ENCODE measurements at places on chromosomes 5 and 9.

- no peak for DNase-seq
These were observed 143.7 kb downstream of the ELAVL2 start for GRCh38 chr9:23682352-23682751.

GRCh38 chr5:36948650-36949049 is 72.1 kb downstream of the NIPBL start:
- no peak for DNase-seq

DNA sequence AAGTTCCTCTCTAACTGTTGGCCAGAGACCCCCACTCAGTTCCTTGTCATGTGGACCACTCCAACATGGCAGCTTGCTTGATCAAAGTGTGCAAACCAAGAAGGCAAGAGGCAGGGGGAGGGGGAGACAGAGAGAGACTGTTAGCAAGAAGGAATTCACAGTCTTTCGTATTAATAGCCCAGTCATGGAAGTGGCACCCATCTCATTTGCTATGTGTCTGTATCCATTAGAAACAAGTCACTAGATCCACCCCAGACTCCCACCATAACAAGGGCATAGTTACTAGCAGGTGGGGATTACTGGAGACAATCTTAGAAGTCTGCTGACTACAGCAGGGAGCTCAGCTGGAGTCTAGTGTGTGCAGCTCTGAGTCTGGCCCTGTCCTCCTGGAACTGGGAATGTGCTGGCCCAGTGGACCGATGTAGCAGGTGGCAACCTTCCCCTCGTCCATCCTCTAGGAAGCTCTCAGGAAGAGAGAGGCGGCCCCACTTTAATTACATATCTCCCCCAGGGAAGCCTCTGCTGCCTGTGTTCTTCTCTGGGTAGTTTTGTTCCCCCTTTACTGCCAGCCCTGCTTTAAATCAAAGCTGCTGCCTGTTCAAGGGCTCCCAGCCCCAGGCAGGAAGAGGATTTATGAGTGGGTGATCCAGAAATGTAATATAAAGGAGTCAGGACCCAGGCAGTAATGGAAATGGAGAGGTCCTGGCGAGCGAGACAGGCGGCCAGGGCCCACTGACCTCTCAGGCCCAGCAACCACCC is 47.8 kb upstream of the ALDH1B1 start:
- DNase-seq: no peak

- DNase-seq: no peak
These were observed 19.6 kb downstream of the BAAT start for GRCh38 chr9:101365181-101365580.

- no peak for DNase-seq
These were observed 208.7 kb downstream of the GADD45G start for GRCh38 chr9:89813482-89813881.

Measured in stomach (tissue), 19 donors.